Stimulated activated CD4-positive, alpha-beta T cell treated with anti-CD3 and anti-CD28 coated beads, Interleukin-15, amount 100 ng/mL, for 48 hours (primary cell): ENCODE measurements at places on chromosomes 16 and 17.

DNA sequence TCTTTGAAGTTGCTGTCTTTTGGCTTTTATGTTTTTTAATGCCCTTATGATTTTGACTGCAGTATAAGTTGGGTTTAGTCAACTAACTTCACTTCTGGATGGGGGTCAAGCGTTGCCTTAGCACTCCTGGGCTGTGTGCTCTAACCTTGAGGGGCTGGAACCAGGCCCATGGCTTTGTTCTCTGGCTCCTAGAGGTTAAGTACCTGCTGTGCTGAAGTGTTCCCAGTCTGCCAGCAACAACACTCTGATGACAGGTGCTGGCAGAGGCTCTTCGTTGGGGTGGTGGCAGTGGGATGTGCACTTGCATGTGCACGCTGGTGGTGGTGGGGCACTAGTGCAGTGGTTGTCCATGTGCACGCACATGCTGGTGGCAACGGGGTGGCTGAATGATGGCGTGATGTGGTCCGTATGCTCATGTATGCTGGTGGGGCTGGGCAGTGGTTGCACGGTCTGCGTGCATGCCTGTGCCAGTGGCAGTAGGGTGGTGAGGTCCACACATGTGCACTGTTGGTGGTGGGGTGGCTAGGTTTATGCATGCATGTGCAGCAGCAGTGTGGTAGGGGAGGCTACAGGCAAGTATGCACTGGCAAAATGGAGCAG lies 447.8 kb upstream of the GOT2 start:
- no peak for DNase-seq

DNA sequence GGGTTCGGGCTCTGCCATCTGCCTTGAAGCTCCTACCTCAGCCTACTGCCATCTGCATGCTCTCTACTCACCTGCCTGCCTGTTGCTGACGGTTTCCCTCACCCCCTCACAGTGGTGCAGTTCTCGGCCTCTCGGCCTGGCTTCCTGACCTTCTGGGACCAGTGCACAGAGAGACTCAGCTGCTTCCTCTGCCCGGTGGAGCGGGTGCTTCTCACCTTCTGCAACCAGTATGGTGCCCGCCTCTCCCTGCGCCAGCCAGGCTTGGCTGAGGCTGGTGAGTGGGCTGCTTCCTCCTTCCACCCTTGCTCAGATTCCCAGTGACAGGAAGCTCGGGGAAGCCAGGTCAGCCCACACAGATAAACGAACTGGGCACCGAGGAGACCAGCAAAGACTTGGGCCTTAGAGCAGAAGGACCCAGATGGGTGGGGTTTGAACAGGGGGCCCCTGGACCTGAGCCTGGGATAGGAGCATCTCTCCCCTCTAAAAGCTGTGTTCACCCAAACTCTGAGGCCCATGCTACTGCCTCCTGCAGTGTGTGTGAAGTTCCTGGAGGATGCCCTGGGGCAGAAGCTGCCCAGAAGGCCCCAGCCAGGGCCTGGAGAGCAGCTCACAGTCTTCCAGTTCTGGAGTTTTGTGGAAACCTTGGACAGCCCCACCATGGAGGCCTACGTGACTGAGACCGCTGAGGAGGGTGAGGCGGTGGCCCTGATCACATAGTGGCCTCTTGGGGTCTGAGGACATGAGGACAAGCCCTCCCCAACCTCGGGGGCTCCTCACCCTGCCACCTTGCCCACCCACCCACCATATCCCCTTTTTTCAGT lies 16.4 kb downstream of the RIPOR1 start:
- no peak for DNase-seq

DNA sequence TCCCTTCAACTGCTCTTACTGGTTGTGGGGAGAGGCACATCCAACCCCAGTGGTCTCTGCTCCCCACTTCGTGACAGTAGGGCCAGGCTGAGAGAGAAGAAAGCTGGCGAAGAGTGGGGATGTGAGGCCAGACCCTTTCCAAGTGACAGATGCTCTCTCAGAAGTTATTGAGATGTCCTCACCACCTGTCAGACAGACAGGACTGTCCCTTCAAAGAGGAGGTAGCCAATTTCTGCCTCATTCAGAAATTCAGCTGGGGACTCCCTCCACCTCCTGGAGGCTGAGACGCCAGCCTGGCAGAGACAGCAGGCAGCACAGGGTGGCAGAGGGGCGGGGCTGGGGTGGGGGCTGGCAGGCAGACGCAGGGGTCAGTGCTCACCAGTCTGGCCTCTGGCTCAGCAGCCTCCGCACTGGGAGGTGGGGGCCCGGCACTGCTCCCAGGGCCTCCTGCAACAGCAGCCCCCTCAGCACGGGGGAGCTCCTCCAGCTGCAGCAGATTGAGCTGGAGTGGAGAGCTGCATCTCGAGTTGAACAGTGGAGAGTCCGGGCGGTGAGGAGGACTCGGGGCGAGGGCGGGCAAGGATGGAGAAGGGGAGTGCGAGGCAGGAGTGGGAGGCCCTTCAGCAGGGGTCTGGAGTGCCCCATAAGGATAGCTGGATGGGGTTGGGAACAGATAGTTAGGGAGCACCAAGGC lies 9.2 kb downstream of the PER1 start:
- no peak for DNase-seq

DNA sequence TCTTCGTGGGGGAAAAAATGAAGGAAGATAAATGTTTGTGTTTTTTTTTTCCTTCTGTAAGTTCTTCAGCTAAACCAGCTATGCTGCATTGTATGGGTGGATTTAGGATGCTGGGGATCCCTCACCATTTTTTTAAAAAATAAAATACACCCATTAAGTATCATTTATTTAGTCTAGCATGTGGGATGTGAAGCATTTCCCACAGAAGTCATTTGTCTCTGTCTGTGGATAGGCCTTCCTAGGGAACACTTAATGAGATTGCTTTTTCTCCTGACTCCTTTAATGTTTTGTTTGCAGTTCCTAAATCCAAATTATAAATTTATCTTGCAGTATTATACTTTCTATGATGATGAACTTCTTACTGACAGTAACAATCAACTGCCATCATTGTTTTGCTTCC lies 146.7 kb downstream of the PPM1E start:
- no peak for DNase-seq

GRCh38 chr16:88771294-88771772 lies 13.7 kb downstream of the PIEZO1 start:
- no peak for DNase-seq

DNA sequence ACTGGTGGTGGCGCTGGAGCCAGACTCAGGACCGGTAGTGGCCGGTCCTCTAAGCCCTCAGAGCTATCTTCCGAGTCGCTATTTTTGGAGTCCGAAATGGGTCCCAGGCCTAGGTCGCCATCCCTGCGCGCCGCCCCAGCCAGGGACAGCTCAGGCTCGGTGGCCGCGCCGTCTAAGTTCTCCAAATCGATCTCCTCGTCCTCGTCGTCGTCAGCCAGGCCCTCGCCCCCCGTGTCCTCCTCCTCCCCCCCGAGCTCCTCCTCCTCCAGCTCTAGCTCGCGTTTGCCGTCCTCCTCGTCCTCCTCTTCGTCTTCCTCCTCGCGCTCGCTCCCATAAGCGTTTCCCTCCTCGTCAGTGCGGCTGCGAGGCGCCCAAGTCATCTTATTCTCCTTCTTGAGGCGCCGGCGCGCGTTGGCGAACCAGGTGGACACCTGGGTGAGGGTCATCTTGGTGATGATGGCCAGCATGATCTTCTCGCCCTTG lies 1.6 kb downstream of the IRX3 start:
- no peak for DNase-seq

DNA sequence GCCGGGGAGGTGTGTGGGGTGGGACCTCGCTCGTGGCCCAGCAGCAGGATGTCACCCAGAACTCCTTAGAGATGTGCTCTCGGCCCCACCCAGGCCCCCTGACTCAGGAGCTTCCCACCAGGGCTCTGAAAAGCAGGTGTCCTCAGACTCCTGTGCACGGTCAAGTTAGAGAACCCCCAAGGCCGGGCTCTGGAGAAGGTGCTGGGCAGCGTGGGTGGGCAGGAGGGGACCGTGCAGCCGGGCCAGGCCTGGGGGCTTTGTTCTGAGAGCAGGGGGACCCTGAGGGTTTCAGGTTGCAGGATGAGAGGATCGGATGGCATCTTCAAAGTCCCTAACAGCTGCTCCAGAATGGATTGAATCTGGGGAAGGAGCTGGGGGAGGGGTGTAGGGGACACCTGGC lies 164.4 kb upstream of the CIBAR2 start:
- no peak for DNase-seq

DNA sequence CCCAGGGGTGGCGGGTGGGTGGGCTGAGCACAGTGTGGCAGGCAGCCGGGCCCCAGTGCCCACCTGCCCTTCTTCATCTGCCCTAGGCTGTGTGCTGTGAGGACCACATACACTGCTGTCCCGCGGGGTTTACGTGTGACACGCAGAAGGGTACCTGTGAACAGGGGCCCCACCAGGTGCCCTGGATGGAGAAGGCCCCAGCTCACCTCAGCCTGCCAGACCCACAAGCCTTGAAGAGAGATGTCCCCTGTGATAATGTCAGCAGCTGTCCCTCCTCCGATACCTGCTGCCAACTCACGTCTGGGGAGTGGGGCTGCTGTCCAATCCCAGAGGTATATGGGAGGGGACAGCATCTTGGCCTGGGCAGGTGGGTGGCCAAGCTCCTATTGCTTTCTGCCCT lies 6.4 kb downstream of the GRN start:
- no peak for DNase-seq

GRCh38 chr17:10666906-10667305 lies 9.8 kb upstream of the MYH3 start:
- DNase-seq, result no peak

GRCh38 chr16:1778200-1779179 lies 3.9 kb downstream of the SPSB3 start:
- no peak for DNase-seq

DNA sequence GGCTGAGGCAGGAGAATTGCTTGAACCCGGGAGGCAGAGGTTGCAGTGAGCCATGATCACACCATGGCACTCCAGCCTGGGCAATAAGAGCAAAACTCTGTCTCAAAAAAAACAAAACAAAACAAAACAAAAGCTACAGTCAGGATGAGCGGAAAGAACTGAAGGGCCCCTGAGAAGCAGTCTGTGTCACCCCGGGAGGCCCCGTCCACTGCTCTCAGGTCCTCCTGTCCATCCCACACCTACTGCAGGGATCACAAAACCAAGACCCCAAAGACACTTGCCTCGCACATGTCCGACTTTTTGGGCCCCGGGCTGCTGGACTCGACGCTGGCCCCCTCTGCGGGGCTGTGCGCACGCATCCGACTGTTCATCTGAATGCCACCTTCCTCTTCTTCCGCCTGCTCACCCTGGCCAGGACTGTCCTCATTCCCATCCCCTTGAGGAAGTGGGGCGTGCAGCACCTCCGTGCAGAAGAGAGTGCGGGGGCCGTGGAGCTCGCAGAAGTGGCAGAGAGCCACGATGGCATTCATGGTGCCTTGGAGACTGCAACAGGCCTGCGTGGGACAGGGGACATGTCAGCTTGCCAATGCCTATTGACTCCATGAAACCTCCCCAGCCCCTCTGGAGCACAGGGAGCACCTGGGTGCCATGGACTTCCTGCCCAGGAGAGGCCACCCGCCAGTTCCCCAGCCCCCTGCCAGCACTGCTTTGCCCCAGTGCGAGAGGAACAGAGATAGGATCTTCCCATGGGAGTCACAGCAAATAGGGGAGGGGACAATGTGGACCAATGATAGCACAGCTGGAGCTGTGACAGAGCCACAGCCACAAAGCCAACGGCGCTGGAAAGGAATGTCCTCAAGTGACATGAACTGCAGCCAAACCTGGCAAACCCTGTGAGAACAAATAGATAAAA lies 9.1 kb downstream of the FLCN start:
- no peak for DNase-seq

GRCh38 chr17:31550389-31551056 lies 159.0 kb downstream of the RAB11FIP4 start:
- no peak for DNase-seq
